ENCODE measurements at places on chromosomes 3 and 15.

DNA sequence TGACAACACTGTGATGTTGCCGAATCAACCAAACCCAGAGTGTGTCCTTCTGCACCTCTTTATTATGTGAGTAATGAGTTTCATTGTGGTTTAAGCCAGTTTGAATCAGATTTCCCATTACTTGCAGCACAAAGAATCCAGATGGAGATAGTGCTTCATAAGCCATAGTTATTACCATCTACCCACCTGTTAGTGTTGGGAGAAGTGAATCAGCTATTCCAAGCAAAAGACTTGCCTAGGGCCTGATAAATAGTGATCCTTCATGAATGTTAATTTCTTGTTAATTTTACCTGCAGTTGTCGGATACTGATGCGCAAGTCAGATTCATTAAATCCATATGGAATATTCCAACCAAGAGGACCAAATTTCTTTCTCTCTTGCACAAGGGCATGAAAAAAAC, 21.7 kb upstream of the ASB14 start:
- H3K36me3 ChIP-seq = no peaks in the 10 kb centered on the region
- no peak overlapping the region for H3K27ac ChIP-seq
- no peak for DNase-seq

- H3K27ac ChIP-seq = peak within 1 kb of the TSS; percentile 88
- H3K36me3 ChIP-seq = peaks cover 62% of the 10 kb centered on the region
- H3K4me3 ChIP-seq = peak within 1 kb of the TSS; percentile 75
- DNase-seq = no peak
Measured at GRCh38 chr3:184186184-184186901, at the start of gene ABCF3. Gene ABCF3, plus strand, starts transcription at chr3:184186199. Its CDS starts 9 bp downstream, at chr3:184186208.

- H3K4me1 ChIP-seq = no peaks in the 10 kb centered on the region
- no peaks in the 10 kb centered on the region for H3K36me3 ChIP-seq
- DNase-seq = no peak
- no peak overlapping the region for H3K4me3 ChIP-seq
- peaks cover 46% of the 10 kb centered on the region for H3K27me3 ChIP-seq
Measured at GRCh38 chr3:72669224-72669623, 179.0 kb downstream of the SHQ1 start.

DNA sequence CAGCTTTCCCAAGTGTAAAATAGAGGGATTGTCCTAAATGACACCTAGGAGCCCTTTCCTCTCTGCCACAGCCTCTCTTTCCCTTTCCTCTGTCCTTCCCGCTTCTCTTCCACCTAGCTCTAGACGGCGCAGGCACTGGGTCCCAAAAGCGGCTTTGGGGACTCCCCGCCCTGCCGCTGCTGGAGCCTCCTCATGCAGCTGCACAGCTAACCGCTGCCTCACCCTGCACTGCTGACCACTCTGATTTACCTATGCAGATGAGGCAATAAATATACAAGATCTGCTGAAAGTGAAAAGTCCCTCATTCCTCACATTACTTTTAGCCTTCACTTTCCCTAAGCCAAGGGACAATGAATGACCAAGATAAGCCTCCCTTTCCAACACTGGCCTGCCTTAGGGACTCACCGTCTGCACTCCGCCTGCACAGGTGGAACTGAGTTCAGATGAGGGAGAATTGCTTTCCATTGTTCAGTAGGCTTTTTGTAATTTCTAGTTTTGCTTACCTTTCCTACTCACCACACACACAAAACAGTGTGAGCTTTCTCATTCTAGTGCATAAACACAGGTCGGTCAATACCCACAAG, 197.5 kb upstream of the BCL6 start:
- no peak overlapping the region for H3K27ac ChIP-seq
- no peak overlapping the region for H3K4me3 ChIP-seq
- DNase-seq = no peak
- no peaks in the 10 kb centered on the region for H3K27me3 ChIP-seq
- H3K36me3 ChIP-seq = no peaks in the 10 kb centered on the region

GRCh38 chr3:190847436-190847835, 15.1 kb downstream of the GMNC start:
- H3K36me3 ChIP-seq = no peaks in the 10 kb centered on the region
- H3K27ac ChIP-seq = no peak overlapping the region
- no peak overlapping the region for H3K4me3 ChIP-seq
- no peaks in the 10 kb centered on the region for H3K27me3 ChIP-seq

Data from mesenchymal stem cell (in vitro differentiated cells and primary cell).